ENCODE measurements at places on chromosomes 3 and 15.

DNA sequence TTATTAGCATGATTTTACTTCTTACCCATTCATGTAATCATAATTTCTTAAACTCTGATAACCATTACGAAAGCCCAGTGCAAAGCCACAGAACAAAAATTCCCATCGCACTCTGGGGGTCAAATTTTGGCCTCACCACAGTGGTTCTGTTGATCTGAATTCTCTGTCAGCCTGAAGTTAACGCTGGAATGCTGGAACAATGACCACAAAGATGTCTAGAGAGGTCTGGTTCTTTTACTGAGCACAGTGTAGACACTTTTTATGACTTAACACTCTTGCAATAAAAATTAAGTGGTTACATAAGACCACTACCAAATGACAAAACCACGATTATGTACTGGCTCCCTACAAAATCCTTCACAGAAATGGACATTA lies 94.7 kb downstream of the PDZRN3 start:
- DNase-seq, result no peak

DNA sequence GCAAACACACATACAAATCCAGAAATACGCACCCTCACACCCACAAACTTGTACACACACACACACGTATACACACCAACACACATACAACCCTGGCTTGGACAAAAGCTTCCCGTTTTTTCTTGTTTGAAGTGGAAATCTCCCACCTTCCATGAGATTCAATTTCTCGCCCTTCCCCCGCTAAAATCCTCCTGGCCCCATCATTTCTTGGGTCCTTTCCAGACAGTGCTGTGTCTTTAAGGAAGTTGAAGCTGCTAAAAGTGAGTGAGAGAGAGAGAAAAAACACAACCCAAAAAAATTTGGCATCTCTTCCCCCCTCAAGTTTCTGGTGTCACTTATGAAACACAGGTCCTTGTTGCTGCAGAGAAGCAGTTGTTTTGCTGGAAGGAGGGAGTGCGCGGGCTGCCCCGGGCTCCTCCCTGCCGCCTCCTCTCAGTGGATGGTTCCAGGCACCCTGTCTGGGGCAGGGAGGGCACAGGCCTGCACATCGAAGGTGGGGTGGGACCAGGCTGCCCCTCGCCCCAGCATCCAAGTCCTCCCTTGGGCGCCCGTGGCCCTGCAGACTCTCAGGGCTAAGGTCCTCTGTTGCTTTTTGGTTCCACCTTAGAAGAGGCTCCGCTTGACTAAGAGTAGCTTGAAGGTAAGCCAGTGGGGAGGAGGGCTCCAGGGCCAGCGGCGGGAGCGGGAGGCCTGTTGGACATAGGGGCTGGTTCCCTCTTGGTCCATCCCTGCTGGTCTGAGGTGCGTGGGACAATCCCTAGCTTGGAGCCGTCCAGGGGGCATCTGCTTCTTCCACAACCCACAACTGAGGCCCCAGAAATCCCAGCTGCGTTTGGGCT lies at the start of gene ISLR:
Gene ISLR, plus strand, starts transcription at position 331 of the 839 bp plus-strand sequence. CDS start 1,149 bp downstream, outside the sequence.
- peak; percentile 44 for DNase-seq

DNA sequence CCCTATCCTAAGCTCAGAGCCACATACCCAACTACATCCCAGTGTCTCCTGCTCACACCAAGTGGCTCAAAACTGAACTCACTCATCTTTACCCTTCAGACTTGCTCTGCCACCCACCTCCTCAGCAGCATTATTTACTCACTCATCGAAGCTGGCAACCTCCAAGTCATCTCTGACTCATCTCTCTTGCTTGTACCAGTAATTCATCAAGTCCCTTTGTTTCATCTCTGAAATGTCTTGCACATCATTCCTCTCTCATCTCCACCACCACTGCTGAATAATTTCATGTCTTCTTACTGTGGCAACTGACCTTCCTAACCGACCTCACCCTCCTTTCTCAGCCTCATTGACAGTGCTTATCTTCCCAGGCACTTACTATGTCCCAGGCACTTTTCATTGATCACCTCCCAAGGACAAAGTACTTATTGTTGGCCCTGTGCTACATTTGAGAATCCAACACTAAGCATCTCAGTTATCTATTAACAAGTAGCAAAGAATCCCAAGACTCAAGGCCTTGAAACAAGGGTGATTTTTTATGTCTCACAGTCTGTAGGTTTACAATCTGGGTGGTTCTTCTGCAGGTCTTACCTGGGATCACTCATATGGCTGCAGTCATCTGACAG lies 82.0 kb downstream of the MRPL46 start:
- no peak for DNase-seq

- DNase-seq, result no peak
Measured at GRCh38 chr15:69275074-69275670, 23.5 kb upstream of the PAQR5 start.

- DNase-seq, result no peak
Measured at GRCh38 chr3:69178082-69178481, 55.7 kb upstream of the LMOD3 start.

DNA sequence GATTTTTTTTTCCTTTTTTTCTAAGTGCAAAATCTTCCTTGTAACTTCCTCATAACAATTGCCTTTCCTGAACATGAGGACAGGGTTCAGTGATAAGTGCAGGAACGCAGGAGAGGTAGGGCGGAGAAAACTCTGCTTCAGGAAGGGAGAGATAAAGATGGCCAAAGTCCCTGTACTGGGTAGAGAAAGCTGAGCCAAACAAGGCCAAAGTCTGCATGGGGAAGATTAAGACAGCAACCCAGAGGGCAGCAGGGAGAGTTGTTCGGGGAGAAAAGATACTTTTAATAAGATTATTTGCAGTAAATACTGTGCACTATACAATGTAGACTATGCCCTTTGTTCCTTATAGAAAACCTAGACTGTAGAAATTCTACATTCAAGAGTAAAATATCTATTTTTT lies 55.4 kb upstream of the LRRFIP2 start:
- no peak for DNase-seq

- no peak for DNase-seq
Measured at GRCh38 chr15:86399041-86399954, 319.6 kb downstream of the AGBL1 start.

GRCh38 chr3:58026598-58026997 lies 18.4 kb downstream of the FLNB start:
- DNase-seq, result no peak

GRCh38 chr3:123071146-123071545 lies 4.3 kb downstream of the PDIA5 start:
- DNase-seq, result no peak

DNA sequence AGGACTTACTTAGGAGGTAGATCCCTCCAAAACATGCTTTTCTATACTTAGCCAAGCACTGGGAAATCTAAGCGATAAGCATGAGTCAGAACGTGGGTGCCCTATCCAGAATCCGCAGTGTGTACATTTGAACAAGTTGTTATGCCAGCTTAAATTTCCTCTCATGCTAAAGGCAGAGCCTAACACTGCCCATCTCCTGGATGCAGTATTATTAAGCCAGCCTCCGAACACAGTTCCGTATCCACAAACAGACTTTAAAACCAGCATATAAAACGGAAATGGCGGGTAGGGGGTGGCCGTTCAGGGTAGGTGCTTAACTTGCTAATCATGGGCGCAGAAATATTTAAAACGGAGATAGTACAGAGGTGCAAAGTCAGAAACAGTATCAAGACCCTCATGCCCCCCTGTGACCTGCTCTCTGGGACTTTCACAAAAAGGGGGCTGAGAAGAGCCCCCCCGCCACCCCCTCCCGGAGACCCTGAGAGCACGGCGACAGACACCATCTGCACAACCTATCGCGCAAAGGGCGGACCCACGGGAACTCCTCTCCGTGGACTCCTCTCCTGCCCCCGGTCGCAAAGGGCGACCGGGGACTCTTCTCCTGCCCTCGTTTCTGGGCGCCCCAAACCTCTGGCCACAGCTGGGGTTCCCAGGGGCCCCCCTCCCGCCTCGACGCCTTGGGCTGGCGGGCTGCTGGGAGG lies 889 bp upstream of the LRRIQ4 start:
- peak; percentile 31 for DNase-seq

- no peak for DNase-seq
Measured at GRCh38 chr15:39285663-39286062, 295.2 kb upstream of the THBS1 start.

DNA sequence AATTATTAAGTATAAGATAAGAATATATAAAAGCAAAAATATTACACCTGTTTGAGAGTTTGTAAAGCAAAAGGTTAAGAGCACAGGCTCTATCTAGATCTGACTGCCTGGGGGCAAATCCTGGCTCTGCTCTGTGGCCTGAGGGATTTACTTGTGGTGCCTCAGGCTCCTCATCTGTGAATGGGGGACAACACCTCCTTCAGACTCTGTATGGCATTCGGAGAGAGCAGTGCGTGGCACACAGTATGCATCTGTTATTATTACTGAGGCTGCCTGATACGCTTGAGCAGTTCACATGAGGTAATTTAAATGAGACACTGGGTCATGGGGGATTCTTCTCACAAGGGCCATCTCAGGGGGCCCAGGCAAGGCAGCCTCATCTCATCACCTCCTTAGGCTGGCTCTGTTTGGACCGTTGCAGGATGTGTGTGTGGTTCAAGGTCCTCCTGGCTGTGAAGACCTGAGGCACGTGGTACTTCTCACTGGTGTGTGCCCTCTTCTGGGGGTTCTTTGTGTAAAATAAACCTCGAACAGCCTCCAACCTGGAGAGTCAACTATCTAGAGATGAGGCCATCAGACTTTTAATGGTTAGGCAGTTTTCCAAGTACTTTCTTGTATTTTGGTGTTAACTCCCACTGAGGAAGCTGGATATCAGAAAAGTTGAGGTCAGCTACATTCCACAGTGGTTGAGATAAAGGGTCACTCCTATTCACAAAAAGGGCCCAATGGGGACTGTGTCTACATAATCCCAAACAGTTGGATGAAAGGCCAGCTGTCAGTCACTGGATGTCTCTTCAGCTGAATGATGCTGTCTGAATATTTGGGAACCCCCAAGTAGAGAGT lies 9.0 kb downstream of the GNB5 start:
- DNase-seq, result no peak

- DNase-seq, result no peak
Measured at GRCh38 chr3:54853573-54854404, 74.1 kb downstream of the LRTM1 start.

GRCh38 chr3:17747890-17748247 lies 5.4 kb upstream of the TBC1D5 start:
- DNase-seq, result no peak

DNA sequence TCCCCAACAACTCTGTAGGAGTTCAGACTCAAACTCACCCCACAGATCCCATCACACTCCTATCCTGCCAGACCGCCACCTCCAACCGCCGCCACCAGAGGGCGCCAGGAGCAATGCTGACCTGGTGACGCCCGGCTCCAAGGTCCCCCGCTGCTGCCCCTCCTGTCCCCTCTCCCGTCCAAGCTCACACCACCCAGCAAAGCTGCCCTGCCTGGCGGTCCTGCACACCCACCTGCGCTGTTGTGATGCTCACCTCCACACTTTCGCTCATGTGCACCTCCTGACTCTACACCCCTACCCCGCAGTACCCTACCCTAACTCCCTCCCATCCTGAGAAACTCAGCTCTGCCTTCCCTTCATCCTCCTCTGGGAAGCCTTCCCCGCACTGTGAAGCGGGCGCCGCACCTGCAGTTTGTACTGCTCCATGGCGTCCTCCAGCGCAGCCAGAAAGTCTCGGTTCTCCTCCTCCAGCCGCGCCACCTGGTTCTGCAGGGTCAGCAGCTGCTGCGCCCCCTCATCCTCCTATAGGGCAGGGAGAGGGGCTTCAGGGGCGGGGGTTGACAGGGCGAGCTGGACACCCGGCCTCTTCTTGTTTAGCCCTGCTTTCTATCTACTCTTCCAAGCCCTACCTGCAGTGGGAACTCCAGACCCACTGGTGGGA lies 7.9 kb downstream of the KIF7 start:
- DNase-seq, result no peak

DNA sequence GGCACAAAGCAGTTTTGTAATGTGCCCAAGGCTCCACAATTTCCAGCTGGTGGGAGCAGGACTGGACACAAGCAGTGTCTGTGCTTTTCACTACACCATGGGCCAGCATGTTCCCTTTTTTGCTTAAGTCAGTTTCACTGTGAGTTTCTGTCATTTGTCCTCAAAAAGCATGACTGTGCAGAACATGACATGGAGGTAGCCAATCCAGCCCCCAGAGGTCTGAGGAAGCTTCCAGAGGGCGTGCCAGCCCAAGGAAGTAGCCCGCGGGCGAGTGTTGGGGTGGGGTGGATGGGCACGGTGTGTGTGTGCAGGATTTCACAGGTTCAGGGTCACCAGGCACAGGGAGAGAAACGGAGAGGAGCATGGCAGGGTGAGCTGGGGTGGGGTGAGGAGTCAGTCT lies 8.0 kb upstream of the EEFSEC start:
- no peak for DNase-seq

- DNase-seq, result no peak
Measured at GRCh38 chr15:83477808-83478537, 30.8 kb downstream of the SH3GL3 start.

DNA sequence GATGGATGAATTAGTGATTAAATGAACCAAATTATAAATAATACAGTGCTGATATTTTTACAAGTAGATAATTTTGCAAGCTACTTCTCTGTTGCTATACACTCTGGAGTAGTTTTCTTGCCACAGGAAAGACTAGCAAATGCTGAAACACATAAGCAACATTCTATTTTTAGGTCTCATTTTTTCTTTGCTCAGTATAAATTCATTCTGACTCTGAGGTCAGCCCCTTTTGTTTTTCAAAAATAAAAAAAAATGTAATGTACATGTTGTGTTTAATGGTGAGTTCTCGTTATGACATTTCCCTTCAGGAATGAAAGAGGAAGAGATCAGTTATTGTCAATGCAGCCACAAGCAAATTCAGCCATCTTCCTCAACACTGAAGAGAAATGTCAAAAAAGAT lies 24.9 kb downstream of the GJD2 start:
- no peak for DNase-seq

DNA sequence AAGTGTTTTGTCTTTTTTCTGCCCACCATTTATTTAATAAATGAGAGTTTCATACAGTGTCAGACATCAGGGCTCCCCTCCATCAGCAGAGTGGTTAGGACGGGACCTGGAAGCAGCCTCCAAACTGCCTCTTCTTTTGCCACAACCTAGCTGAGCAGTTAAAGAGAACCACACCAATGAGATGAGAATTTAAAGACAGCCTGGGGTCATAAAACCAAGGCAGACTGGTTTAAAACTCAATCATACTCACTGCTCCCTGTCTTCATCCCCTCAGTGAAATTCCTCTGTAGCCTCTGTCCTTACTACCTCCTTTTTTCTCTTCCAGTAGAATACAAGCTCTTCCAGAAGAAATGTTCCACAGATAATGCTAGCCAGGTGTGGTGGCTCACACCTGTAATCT lies 78.7 kb downstream of the WWTR1 start:
- DNase-seq, result no peak

- no peak for DNase-seq
Measured at GRCh38 chr3:123301331-123302184, 99.8 kb downstream of the SEC22A start.

- no peak for DNase-seq
Measured at GRCh38 chr3:141540531-141540930, 53.7 kb downstream of the RASA2 start.

GRCh38 chr3:53166206-53166605 lies 5.2 kb downstream of the PRKCD start:
- DNase-seq, result no peak
